Stimulated activated CD8-positive, alpha-beta memory T cell treated with anti-CD3 and anti-CD28 coated beads, Interleukin-15, amount 100 ng/mL, for 24 hours (primary cell): ENCODE measurements at places on chromosomes 1 and 21.

DNA sequence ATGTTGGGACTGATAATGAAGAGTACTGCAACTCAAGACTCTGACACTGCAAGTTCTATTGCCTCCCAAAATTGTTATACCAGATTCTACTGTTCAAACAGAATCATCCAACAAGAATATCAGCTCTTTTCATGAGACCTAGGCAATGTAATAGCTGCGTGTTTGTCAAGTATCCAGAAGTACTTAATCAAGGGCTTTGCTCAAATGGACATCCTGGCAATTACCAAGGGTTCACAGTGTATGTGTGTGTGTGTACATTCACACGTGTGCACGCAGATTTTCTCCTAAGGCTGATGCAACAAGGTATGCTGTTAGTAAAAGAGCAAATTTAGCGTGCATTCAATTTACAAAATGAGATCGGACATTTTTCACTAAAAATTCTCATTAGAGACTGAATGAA lies 174.6 kb downstream of the GABPA start:
- no peak for DNase-seq

GRCh38 chr1:18557621-18558465 lies 72.8 kb upstream of the PAX7 start:
- no peak for DNase-seq

DNA sequence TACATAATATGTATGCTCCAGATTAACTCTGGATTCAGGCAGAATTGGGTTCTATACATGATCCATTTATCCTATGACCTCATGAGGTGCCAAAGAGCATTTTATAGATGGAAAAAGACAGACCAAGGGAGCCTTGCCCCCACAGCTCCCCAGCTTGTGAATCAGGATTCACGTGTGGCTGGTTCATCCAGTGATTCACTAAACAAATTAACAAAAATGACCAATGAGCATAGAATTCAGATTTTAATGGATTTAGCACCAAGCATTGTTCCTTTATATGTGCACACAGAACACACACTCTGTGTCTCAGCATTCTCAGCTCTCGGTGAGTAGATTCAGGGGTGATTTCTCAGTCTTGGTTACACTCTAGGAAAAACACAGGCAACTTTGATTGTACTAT lies 51.7 kb upstream of the BARHL2 start:
- no peak for DNase-seq

GRCh38 chr1:36224537-36225282 lies 467 bp downstream of the THRAP3 start:
- DNase-seq, result no peak

DNA sequence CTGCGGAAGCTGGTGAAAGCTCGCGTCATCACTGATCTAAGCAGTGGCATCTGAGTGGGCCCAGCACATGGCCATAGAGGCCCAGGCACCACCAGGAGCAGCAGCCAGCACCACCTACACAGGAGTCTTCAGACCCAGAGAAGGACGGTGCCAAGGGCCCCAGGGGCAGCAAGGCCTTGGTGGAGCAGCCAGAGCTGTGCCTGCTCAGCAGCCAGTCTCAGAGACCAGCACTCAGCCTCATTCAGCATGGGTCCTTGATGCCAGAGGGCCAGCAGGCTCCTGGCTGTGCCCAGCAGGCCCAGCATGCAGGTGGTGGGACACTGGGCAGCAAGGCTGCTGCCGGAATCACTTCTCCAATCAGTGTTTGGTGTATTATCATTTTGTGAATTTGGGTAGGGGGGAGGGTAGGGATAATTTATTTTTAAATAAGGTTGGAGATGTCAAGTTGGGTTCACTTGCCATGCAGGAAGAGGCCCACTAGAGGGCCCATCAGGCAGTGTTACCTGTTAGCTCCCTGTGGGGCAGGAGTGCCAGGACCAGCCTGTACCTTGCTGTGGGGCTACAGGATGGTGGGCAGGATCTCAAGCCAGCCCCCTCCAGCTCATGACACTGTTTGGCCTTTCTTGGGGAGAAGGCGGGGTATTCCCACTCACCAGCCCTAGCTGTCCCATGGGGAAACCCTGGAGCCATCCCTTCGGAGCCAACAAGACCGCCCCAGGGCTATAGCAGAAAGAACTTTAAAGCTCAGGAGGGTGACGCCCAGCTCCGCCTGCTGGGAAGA lies 3.2 kb upstream of the ARTN start:
- no peak for DNase-seq
